ENCODE measurements at places on chromosomes 1 and 21. TPM values are rescaled to one million over a fixed set of nuclear protein-coding genes. Genes with fewer than 3 reads are reported as not detected.

PRELP gene
- 1.5 TPM for total RNA-seq

AMY1B gene
- not detected for total RNA-seq

SLC39A1 gene
- 44.4 TPM for total RNA-seq

KLHDC8A gene
- total RNA-seq = 0.22 TPM

WNT9A gene
- total RNA-seq = 4.6 TPM

TMEM51 gene
- 5.0 TPM for total RNA-seq

KCNE2 gene
- 0.22 TPM for total RNA-seq

EDARADD gene
- total RNA-seq = 0.18 TPM

SLC5A9 gene
- total RNA-seq = 0.04 TPM

CELF3 gene
- 0.04 TPM for total RNA-seq

KIAA1614 gene
- total RNA-seq = 11.7 TPM

CLCA2 gene
- total RNA-seq = not detected

PTPN22 gene
- 0.35 TPM for total RNA-seq

CD84 gene
- total RNA-seq = 2.0 TPM

CDA gene
- 0.13 TPM for total RNA-seq

PTPN14 gene
- total RNA-seq = 14.6 TPM

CCDC28B gene
- 63.7 TPM for total RNA-seq

CTXND2 gene
- total RNA-seq = not detected

LCE3D gene
- not detected for total RNA-seq

AKNAD1 gene
- 1.2 TPM for total RNA-seq

GCSAML gene
- total RNA-seq = 0.09 TPM

EPB41 gene
- 12.3 TPM for total RNA-seq

RHCE gene
- 0.44 TPM for total RNA-seq

C1QA gene
- total RNA-seq = 55.0 TPM

CNIH3 gene
- total RNA-seq = 2.9 TPM

TTC39A gene
- total RNA-seq = 4.8 TPM

NMNAT2 gene
- total RNA-seq = 0.49 TPM

LRRC3 gene
- total RNA-seq = 0.98 TPM

MPL gene
- total RNA-seq = 0.09 TPM

MNDA gene
- 2.0 TPM for total RNA-seq

SFN gene
- 0.18 TPM for total RNA-seq

CLK2 gene
- total RNA-seq = 26.1 TPM

F13B gene
- not detected for total RNA-seq

TRIM45 gene
- total RNA-seq = 16.7 TPM

NUDT4B gene
- 0.98 TPM for total RNA-seq

SPATA17 gene
- total RNA-seq = 3.0 TPM

CYP4Z1 gene
- 0.18 TPM for total RNA-seq

CR1L gene
- 0.22 TPM for total RNA-seq

AMY2A gene
- total RNA-seq = not detected

RIMS3 gene
- total RNA-seq = 0.49 TPM

CNR2 gene
- total RNA-seq = under 0.01 TPM

RBBP4 gene
- total RNA-seq = 97.2 TPM

SKI gene
- total RNA-seq = 16.8 TPM

CYP4A11 gene
- 0.13 TPM for total RNA-seq

CA6 gene
- not detected for total RNA-seq

TMEM240 gene
- total RNA-seq = 3.5 TPM

OR14A2 gene
- total RNA-seq = not detected

ADGRL4 gene
- 14.0 TPM for total RNA-seq

CZIB gene
- 73.6 TPM for total RNA-seq

BGLAP gene
- total RNA-seq = 1.2 TPM

STIL gene
- 5.1 TPM for total RNA-seq

ROR1 gene
- 10.5 TPM for total RNA-seq

OR4F29 gene
- total RNA-seq = not detected

OPTC gene
- not detected for total RNA-seq

All from muscle of leg (tissue), 16 donors.